MV-4-11 (cell line): ENCODE measurements at places on chromosomes 6 and 20.

GRCh38 chr20:56428881-56429280 is 16.8 kb downstream of the CASS4 start:
- no peak for DNase-seq

DNA sequence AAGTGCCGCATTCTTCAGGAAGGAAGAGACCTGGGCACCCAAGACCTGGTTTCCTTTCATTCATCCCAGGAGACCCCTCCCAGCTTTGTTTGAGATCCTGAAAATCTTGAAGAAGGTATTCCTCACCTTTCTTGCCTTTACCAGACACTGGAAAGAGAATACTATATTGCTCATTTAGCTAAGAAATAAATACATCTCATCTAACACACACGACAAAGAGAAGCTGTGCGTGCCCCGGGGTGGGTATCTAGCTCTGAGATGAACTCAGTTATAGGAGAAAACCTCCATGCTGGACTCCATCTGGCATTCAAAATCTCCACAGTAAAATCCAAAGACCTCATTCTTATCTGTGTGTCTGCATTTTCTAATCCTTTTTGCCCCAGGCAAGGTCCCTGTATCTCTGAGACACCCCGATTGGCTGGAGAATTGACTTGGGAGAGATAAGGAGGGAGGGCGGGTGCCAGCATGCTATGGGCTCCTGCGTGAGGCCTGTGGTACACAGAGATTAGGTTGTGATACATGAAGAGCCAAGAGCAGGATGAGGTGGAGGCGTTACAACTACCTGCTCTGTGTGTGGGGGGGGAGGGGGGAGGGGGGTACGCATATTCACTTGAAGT is 4.8 kb downstream of the MUC21 start:
- no peak for DNase-seq

GRCh38 chr6:90286884-90287488 is 9.7 kb downstream of the BACH2 start:
- DNase-seq = peak; percentile 18

DNA sequence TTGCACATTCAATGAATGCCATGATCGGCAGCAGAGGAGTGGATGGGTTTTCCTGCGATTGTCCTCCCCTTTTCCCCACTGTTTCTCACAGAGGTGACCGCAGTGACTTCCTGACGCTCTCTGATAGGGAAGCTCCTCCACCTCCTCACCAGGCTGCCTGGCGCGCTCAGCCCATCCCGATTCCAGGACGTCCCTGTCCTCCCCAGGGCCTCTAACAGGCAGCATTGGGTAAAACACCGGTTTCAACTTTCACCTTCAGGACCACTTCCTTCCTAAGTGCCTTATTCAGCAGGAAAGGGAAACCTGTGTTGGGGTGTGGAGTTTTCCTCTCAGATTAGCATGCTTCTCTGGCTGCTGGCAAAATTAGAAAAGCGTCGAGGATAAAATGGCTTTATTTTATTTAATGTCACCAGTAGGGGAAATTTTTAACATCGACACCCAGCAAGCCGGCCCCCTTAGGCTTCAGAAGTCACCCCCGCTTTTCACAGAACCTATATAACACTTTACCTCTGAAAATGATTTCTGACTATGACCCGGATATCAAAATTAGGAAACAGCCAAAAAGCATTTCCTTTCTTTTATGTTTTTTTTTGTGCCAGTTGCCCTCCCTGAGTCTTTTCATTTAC is 570.4 kb upstream of the GJE1 start:
- DNase-seq = peak; percentile 4

- no peak for DNase-seq
Observed at GRCh38 chr6:81063891-81064290, 688.6 kb downstream of the TENT5A start.

DNA sequence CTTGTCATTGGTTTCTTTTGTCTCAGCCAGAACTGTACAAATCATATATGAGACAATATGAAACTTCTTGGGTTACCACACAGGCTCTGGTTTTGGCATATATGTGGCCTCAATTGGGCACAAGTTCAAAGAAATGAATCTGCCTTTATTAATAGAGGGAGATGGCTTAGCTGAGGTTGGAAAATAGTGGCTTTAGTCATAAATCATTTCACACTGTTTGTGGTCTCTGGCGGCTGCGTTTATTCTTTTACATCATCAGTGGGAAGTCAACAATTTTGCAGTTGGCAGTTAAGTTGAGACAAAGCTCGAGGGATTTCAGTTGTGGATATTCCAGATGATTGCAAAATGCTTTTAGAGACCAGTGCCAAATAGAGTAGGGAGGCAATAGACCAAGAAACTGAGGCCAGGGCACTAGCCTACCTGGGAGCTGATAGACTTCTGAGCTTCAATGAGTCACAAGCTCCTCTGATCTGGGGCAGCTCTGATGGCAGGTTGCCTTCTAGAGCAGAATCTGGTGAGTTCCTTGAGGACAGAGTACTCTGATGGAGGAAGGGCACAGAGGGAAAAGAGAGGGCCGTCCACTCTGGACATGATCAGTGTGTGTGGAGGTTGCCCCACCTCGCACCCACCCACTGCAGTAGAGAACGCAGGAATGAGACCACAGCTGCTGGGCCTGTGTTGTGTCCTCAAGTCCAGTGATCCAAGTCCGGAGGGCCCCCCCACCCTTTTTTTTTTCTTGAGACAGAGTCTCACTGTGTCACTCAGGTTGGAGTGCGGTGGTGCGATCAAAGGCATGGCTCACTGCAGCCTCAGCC is 73.5 kb downstream of the ARMC2 start:
- peak; percentile 97 for DNase-seq

DNA sequence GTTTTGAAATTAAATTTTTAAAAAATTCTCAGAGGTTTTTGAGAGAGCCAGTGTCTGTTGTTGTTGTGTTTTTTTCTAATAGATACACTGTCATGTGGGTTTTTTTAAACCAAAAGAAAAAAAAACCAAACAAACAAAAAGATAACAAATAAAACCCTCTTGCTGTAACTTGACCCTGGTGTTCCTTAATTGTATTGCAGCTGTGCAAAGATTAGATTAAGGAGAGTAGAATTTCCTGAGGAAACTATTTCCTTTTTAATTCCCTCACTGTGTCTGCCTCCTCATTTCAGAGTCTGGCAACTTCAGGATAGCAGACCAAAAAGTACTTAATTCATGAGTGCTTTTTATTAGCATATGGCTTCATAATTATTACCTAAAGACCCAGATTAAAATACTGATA is 281.9 kb downstream of the EPM2A start:
- DNase-seq = no peak

- DNase-seq = no peak
Observed at GRCh38 chr20:44688053-44688625, 27.0 kb upstream of the CCN5 start.

DNA sequence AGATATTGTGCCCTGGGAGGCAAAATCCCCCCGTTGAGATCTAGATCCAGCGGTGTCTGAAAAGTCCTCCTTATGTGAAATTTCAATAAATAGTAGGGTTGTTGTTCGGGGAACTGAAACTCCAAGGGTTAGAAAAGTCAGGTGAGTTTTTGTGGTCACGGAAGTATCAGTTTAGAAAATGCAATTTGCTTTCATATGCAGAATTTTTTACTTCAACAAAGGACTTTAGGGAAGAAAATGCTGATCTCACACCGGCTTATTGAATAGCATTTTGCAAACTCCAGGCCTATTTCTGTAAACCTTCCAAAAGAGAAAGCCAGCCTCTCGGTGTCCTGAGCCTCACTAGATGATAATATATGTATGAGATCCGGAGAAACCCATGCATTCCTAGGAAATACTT is 254.7 kb downstream of the TSHZ2 start:
- DNase-seq = peak; percentile 5

- DNase-seq = no peak
Observed at GRCh38 chr20:62627901-62628612, 14.2 kb upstream of the SLCO4A1 start.

DNA sequence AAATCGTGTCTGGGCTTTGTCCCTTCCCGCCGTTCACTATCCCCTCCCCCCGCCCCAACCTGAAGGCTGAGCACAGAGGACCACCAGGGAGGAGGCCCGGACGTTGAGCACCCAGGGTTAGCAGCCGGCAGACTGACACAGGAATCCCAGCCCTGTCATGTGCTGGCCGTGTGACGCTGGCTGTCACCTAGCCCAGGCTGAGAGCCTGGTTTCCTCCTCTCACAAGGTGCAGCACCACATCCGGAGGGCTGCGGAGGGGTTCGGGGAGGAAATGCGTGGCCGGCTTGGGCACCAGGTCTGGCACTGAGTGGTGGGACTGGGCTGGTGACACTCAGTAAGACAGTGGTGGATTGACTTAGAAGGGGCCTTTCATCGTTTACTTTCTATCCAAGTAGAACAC is 4.6 kb upstream of the LSM14B start:
- no peak for DNase-seq

GRCh38 chr6:136526937-136527336 is 23.3 kb downstream of the MAP7 start:
- DNase-seq = no peak

DNA sequence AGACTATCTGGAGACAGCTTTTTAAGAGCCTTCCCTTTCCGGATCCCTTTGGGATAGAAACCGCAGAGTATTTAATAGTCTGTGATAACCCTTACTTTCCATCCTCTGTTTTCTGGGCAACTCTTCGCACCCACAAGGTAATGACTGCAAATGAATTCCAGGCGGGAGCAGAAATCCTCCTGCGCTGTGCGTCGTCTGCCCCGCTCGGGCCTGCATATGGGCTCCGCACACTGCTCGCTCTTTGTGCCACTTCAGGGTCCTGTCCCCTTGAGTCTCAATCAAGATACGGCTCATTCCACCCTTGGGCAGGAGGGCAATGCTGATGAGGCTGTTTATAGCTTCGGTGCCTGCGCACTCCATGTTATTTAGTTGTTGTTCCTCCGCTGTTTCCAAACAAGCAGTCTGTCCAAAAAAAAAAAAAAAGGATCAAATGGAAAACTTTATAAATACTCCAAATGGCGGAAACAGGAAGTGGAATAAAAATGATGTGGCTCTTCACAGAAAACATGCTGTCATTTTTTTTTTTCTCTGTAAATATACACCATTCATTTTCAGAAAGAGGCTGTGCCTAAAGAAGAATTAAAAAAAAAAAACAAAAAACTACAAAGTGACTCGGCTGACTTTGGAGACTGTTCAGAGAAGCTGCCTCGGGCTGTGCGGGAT is 169.6 kb upstream of the GMDS start:
- DNase-seq = no peak

- DNase-seq = no peak
Observed at GRCh38 chr6:19004176-19004575, 617.0 kb downstream of the RNF144B start.

GRCh38 chr6:35691027-35691824 is 2.5 kb upstream of the FKBP5 start:
- DNase-seq = peak; percentile 87

DNA sequence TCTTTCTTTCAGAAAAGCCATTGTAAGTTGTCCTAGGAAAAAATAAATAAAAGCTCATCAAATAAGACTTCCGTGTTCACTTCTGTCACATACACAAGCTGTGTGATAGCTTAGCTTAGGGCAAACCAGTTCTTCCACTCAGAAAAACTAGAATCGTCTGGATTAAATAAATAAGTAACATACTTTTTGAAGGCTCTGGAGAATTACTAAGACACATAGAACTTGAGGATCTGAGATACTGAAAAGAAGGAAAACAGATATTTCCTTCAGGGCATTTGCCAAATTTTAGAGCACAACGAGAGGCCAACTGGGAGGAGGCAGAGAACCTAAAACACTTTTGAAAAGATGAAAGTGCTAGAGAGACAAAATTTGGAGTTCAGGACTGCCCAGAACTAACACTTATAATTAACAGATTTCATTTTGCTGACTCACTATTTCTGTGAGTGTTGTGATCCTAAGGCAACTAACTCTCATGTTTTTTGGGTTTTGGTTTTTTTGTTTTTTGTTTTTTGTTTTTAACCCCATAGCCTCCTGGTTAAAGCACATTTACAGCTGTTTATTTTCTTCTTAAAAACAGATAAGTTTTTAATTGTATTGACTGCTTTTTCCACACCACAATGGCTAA is 38.7 kb upstream of the THEMIS start:
- no peak for DNase-seq

DNA sequence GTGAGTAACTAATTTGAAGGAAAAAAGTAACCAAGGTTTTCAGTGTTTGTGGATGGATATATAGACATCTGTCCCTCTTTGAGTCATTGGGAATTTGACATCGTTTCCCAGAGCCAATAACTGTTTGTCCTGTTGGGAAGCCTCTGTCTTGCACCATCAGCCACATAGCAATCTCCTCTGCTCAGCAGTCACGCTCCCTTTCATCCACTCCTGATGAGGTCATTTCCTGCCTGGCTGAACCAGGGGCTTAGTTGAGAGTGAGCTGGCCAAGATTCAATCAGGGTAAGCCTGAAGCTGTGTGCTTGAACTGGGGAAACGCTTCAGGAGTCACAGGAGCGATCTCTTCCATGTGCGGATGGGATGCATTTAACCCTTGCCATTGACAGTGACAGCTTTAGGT is 121.5 kb upstream of the FOXQ1 start:
- DNase-seq = no peak

GRCh38 chr6:25220857-25221256 is 58.3 kb upstream of the CARMIL1 start:
- no peak for DNase-seq

DNA sequence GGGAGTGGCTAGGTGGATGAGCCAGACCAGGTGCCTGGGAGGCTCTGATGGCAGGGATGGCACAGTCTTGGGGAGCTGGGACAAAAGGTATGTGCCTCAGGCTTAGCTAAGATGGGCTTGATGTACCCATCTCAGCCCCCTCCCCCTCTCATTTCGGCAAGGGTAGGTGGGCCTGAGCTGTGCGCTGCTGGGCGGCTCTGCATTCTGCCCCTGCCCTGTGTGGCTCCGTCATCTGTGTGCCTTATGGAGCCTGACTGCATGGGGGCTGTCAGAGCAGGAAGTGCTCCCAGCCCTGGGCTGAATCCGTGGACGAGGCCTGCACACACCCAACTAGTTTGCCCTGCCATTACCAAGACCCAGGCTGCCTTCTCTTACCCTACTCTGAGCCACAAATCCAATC is 54.7 kb downstream of the PYGB start:
- no peak for DNase-seq

- peak; percentile 76 for DNase-seq
Observed at GRCh38 chr6:132763269-132763668, 5.6 kb upstream of the VNN2 start.
